ENCODE measurements at places on chromosomes 11 and 22. TPM values are rescaled to one million over a fixed set of nuclear protein-coding genes. Genes with fewer than 3 reads are reported as not detected.
A peak's percentile ranks its signal among the peaks of the same experiment; 100 is the strongest.

BLID gene
- 53.4 TPM for total RNA-seq

RIBC2 gene
- not detected for total RNA-seq

GRCh38 chr11:24234822-24235508 is 261.9 kb upstream of the LUZP2 start:
- DNase-seq, result no peak

NXPE4 gene
- total RNA-seq, result not detected

XPNPEP3 gene
- total RNA-seq, result 5.6 TPM

GRCh38 chr11:35030716-35031213 is 108.2 kb upstream of the CD44 start:
- DNase-seq, result peak; percentile 28

HTR3B gene
- total RNA-seq, result not detected

PATE2 gene
- 0.35 TPM for total RNA-seq

DNA sequence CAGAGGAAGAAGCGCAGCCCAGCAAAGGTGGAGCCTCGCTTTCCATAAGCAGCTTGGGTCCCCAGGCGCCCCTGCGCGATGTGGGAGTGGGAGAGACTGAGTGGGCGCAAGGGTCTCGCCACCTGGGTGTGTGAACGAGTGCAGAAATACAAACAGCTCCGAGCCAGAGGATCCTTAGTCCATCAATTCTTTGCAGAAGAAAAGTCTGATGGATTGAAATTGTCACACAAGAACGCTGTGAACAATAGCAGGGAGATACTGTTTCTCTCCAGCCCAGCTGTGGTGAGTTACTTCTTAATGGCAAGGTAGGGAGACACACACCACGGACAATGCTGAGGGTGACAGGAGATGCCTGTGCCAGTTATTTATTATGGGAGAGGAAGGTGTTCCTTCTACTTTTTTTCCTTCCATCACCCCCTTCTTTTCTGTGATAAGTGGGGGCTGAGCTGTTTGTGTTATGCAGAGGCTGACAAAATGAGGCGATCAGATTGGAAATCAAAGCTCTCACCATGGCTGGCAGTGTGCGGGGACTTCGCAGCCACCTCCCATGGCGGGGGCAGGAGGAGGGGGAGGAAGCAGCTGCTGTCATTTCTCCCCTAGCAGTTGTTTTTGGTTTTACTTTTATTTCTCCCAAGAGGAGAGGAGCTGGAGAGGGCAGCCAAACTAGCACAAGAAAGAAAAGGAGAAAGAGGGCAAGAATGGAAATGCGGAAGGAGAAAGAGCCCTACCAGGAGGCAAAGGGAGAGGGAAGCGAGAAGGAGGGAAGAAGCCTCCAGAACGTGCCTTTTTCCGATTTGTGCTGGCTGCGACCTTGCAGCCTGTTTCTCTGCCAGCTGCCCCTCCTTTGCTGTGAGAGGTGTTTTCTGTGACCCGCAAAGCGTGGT is 755.8 kb downstream of the NTM start:
- DNase-seq, result no peak

C11orf87 gene
- not detected for total RNA-seq

DNA sequence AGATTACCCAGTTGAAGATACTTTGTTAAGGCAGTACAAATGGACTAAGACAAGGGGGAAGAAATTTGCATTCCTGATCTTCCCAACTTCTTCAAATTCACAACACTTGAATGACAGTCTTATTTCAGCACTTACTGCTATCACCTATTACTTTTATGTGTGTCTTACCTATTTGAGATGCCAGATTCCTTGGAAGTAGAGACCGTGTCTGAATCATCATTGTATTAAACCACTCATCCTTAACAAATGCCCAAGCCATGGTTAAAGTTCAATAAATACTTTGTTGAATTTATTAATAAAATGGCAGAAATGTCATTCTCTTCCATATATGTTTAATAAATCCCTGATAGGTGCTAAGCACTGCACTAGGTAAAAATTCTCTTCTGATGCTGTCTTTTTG is 18.3 kb downstream of the SC5D start:
- no peak for DNase-seq

GRCh38 chr11:74989260-74989638 is 516 bp downstream of the NEU3 start:
- no peak for DNase-seq

TSGA10IP gene
- total RNA-seq, result not detected

SLC22A9 gene
- total RNA-seq, result not detected

DNA sequence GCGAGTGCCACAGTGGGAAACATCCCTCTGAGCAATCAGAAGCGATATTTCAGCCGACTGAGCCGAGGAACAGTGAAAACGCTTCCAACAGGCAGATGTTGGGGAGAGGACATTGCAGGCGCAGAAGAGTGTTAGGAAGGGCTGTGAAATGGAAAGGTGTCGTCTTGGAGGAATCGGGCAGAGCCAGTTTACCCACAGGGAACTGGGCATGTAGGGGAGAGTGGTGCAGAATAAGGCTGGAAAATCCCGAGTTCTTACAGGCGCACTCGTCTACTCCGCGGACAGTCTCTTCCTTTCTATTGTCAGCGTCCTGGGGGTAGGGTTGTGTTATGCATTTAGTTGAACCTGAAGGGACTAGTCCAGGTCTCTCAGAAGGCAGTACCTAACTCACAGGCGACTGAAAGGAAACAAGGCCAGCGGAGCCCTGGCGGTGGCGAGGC is 1.1 kb upstream of the APLP2 start:
- DNase-seq, result no peak

- DNase-seq, result no peak
Measured at GRCh38 chr22:33923033-33923432, 2.8 kb upstream of the LARGE1 start.

All from thoracic aorta (tissue), 2 donors.